ENCODE measurements at places on chromosomes 12 and 14.

GRCh38 chr12:69663726-69664125 lies 35.4 kb downstream of the BEST3 start:
- no peak for DNase-seq

- DNase-seq = no peak
These were observed 23.3 kb downstream of the STXBP6 start for GRCh38 chr14:25026476-25027137.

DNA sequence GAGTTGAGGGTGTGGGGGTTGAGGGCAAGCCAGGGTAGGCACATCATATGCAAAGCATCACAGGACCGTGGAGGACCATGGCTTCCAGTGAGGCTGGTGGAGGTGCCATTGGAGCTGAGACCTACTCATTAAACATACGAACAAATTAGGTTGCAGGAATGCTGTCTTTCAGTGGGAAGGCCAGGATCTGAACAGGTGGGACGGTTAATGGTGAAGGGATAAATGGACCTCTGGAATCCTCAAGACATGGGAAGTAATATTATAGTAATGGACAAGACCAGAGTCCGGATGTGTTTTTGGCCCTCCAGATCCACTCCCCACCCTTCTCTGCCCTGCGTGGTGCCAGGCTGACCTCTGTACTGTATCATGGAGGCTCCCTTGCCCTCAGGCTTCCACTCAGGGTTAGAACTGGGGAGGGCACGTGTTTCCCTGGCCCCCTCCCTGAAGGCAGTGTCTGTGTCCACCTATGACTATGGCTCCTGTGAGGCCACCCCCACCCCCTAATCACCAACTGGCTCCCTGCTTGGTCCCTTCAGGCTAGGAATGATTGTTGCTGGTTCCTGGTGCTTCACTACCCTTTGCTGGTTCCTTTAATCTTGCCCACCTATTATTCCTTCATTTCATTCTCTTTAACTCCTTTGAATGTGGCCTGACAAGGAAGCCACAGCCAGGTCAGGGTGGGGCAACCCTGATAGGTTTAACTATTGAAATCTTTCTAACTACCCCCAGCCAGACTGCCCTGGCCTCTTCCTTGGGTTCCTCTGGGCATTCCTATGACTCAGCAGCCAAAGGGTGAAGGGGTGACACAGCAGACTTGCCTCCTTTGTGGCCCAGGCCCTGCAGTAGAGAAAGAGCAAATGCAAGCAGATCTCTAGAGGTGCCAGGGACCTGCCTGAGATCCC lies 10.7 kb downstream of the DHRS2 start:
- no peak for DNase-seq

DNA sequence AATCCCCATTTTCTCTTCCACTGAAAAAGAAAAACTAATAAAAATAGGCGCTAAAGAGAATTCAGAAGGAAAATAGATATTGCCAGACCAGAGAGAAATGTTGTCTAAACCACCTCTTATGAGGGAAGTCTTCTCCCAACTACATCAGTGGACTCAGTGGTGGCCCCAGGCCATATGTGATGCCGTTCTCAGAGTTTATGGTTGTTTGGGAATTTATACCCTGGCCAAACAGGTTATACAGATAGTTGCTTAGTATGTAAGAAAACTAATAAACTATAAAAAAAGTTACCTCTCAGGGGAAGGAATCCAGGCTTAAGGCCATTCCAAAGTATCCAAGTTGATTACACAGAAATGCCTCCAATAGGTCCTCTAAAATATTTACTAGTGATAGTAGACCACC lies 103.4 kb upstream of the RBM19 start:
- DNase-seq = no peak

- no peak for DNase-seq
These were observed 12.7 kb upstream of the TBX3 start for GRCh38 chr12:114696443-114697242.

DNA sequence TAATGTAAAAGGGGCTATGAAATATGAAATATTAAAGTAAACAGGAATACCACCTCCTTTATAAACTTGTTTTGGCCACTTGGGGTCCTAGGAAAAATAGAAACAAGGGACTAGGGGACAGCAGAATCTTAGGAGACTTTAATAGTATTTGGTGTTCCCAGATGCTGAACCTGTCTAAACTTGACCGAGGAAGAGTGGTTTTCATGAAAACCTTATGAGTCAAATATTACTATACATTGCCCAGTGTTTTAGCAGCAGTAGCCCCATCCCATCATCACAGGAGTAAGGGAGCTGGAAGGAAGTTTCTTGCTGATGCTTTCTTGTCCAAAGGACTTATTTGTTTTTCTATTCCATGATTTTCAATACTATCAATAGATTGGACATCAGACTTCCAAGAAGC lies 177.5 kb upstream of the CAND1 start:
- DNase-seq = no peak

- no peak for DNase-seq
These were observed 707.5 kb downstream of the GALC start for GRCh38 chr14:87285506-87285905.

DNA sequence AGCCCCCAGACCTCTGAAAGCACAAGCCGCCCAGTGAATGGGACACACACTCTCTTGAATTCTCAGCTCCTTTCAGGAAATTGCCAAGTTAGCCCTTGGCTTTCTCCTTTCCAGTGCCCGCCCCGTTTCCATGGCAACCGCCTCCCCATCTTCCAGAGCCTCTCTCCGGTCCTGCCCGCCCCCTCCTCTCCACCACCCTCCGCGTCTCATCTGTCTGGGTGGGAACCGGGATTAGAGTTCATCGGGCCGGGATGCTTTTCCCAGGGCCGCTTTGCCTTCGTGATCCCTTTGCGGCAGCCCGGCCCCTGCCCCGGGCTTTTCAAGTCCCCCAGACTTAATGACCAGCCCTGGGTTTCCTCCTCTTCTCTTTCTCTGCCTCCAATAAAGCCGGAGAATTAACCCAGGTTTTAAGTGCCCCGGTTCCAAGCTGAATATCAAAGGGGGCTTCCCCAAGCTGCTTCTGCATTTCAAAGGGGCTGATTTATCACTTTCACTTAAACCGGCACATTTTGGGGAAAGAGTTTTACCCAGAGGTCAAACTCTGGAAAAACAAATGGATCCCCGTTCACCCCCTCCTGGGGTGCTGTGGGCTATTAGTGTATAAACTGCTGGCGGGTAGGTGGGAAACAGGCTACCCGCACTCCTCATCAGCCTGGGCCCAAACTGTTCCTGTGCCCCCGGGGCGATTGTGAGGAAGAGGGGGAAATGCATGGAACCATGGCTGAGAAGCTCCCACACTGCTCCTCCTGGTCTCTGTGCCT lies 101.7 kb downstream of the ZFP36L1 start:
- DNase-seq = peak; percentile 21

DNA sequence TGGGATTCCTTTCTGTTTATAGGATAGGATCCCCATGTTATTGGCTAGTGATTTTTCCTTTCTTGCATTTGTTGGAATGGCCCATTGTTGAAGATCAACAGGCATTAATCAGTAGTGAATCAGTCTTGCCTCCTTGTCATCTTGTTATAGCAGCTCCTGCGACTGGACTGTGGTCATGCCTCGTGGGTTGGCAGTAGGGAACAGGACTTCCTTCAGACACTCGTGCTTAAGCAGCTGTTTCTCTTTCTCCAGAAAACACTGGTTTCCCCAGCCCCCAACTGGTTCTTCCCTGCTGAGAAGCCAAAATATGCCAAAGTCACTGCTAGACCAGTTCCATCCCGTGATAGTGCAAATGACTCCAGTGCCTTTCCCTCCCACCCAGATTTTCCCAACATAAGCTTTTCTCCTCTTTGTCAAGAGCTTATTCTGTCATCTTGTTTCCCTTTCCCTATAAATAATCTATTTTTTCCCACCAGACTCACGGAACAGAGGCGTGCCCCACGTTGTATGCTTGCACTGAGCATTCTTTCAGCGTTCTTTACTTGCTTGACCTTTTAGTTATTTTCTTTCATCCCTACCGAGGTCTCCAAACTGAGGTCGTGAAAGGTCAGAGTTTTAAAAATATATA lies 83.5 kb downstream of the SAMD4A start:
- no peak for DNase-seq

DNA sequence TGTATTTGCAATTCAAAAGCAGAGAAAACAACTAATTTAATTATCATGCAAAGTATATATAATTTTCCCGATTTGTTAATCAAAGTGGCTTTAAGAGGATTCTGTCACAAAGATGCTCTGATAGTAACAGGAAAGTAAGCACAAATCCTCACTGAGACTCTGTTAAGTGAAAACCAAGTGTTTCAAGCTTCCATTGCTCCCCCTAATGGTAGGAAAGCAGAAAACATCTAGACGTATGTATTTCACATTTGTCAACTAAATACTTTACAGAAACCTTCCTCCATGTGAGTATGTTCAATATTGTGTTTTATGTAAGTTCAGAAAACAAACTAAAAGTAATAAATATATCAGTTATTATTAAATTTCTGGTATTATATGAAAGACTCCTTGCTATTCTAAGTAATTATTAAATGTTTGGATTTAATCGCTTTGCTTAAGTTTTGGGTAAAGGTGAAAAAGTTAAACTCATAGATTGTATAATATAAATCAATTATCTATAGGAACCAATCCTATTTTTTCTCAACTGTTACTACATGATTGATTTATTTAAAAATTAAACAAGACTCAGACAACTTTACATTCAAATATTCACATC lies 1.5 kb upstream of the NTS start:
- peak; percentile 81 for DNase-seq

- no peak for DNase-seq
These were observed 1.2 kb downstream of the NCKAP5L start for GRCh38 chr12:49827051-49827400.

- no peak for DNase-seq
These were observed 14.9 kb upstream of the SCFD1 start for GRCh38 chr14:30607156-30607780.

GRCh38 chr14:86739761-86740160 lies 1209.8 kb downstream of the FLRT2 start:
- no peak for DNase-seq

DNA sequence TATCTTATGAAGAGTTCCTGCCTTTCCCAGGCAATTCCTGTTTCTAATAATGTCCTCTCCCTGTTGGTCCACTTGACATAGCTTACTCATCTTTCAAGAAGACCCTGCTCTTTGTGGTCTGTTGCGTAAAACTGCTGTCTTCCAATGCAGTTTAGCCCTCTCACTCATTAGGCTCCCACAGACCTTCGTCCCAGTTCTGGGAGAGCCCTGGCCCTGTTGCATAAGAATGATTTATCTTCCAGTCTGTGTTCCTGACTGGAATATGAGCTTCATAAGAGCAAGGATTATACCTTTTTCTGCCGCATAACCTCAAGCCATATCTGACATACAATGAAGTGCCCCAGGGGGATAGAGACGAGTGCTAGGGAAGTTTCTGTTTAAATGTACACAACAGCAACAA lies 365.9 kb upstream of the NOVA1 start:
- no peak for DNase-seq

DNA sequence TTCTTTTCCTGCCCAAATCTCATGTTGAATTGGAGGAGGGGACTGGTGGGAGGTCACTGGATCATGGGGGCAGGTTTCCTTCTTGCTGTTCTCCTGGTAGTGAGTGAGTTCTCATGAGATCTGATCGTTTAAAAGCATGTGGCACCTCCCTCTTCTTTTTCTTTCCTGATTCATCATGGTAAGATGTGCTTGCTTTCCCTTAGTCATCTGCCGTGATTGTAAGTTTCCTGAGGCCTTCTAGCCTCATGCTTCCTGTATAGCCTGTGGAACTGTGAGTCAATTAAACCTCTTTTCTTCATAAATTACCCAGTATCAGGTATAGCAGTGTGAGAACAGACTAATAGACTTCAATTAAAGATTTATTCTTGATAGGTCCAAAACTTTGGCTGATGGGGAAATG lies 83.5 kb downstream of the CAND1 start:
- DNase-seq = no peak

DNA sequence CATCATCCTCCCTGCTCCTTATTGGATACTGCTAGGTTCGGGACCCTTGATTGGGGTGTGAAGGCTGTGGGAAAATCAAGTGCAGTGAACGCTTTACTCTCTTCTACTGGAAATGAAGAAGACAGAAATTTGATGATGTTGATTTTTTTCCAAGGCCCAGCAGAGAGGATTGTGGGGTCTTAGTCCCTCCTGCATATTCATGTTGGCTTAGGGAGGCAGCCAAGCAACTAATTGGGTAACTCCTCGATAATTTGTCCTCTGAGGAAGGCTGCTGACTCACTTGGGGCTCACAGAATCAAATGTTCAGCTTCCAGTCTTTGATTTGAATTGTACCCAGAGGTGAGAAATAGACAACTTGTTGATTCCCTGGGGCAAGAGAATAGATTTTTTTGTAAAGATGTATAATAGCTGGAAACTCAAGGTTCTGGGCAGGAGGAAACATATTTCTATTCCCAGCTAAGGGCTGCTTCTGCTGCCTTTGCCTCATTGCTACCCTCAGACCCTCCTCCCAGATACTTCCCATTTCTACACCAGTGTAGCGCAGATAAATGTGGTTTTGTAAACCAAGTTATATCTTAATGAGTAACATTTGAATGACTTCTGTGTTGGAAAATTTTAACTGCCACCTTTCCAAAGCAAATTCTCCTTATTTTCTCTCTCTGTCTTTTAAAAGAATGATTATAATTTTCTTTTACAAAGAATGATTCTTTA lies 21.7 kb downstream of the NEUROD4 start:
- DNase-seq = no peak

- DNase-seq = no peak
These were observed 885.7 kb downstream of the DIO2 start for GRCh38 chr14:79325557-79325956.

- DNase-seq = no peak
These were observed 63.4 kb downstream of the ITPR2 start for GRCh38 chr12:26769611-26770010.

GRCh38 chr12:93879476-93880421 lies 202.6 kb downstream of the CRADD start:
- DNase-seq = no peak

DNA sequence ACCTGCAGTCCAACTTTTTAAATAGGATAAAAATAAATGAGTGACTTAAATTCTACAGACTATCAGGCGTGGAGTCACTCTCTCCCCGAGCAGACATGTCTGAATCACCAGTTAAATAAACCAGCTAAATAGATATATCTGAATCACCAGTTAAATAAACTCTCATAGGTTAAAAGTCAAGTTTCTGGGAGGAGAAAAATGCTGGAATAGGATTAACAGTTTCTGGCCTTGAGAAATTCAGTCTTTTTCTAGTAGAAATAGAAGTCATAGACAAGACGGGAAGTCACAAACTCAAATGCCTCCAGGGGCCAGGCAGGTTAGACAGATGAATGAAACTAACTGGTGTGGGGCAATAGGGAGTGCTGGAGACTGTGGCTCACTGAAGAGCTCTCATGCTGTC lies 258.6 kb upstream of the TMEM132C start:
- no peak for DNase-seq

GRCh38 chr12:31710021-31710818 lies 18.6 kb downstream of the AMN1 start:
- no peak for DNase-seq

GRCh38 chr14:94612174-94612573 lies at the start of gene SERPINA3:
Gene SERPINA3 (plus strand): TSS chr14:94612391. CDS start chr14:94614442, 2,051 bp downstream.
- DNase-seq = no peak

- DNase-seq = no peak
These were observed 8.7 kb upstream of the AQP2 start for GRCh38 chr12:49941556-49942511.

GRCh38 chr12:49019120-49019430 lies 499 bp upstream of the PRKAG1 start:
- DNase-seq = no peak

GRCh38 chr12:53867216-53868012 lies 71.2 kb upstream of the HOXC13 start:
- DNase-seq = no peak

- no peak for DNase-seq
These were observed 649.0 kb downstream of the TMTC2 start for GRCh38 chr12:83335748-83336147.

GRCh38 chr12:41627476-41627875 lies 439.4 kb downstream of the PDZRN4 start:
- DNase-seq = no peak

GRCh38 chr14:92577321-92577742 lies 63.8 kb downstream of the RIN3 start:
- no peak for DNase-seq

Data from NCI-H146 (cell line).